ENCODE measurements at places on chromosomes 2 and 18.

- DNase-seq: no peak
These were observed 239.6 kb downstream of the BABAM2 start for GRCh38 chr2:28129955-28130695.

- DNase-seq: no peak
These were observed 47.3 kb upstream of the MGAT5 start for GRCh38 chr2:134206573-134206972.

DNA sequence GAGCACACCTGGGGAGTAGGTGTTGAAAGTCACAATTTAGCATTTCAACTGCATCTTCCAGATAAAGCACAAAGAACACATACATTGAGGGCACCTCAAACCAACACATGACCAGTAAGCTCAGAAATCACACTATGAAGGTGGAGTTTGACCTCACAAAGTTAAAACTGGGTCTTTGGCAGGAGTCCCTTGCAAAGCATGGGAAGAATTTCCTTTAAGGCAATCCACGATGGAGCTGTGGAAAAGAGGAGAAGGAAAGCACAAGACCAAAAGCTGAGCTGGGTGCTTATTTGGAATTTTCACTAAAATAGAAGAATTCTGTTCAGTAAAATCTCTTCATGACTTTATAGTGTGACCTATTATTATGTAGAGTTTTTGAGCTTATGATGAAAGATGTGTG, 212.9 kb upstream of the APCDD1 start:
- no peak for DNase-seq

DNA sequence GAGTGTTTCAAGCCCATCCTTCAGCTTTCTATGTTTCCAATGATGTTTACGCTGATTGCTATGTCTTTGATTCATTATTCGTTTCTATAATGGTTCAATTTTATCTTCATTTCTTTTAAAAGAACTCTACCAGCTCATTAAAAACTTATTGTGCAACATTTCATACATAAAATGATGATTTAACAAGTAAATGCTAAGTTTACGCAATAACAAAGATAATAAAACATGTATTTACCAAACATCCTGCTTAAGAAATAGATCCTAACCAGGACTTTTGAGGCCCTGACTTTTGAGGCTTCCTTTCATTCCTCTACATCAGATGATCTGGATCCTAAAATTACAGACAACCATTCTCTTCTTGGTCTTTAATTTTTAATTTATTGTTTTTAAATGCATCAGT, 86.5 kb upstream of the DLGAP1 start:
- DNase-seq: no peak

GRCh38 chr2:157421964-157422363, 21.9 kb downstream of the CYTIP start:
- DNase-seq: no peak

GRCh38 chr18:51330148-51330547, 132.7 kb upstream of the MEX3C start:
- no peak for DNase-seq

DNA sequence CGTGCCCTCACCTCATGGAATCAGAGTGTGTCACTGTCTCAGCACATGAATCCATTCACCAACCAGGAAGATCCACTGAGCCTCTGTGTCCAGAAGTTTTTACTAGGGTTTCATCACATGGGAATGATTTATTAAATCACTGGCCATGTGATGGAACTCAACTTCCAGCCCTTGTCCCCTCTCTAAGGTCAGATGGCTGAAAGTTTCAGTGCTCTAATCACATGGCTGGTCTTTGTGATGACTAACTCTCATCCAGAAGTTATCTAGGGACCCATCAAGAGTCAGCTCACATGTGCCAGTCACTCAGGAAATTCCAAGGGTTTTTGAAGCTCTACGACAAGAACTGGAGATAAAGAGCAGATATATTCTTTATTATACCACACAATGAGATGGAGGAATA, 140.5 kb upstream of the GYPC start:
- DNase-seq: no peak

DNA sequence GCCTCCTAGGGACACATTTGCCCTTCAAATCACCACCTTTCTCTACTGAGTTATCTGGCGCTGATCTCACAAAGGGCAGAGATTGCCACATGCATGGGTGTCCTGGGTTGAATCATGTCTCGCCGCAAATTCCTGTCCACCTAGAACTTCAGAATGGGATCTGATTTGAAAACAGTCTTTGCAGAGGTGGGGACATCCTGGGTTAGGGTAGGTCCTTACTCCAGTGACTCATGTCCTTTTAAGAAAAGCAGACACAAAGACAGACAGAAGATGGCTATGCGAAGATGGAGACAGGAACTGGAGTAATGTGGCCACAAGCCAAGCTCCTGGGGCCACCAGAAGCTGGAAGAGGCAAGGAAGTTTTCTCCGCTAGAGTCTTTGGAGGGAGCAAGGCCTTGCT, 197.4 kb upstream of the SMIM21 start:
- no peak for DNase-seq

GRCh38 chr2:208607694-208608093, 201.1 kb downstream of the PTH2R start:
- DNase-seq: no peak
